ENCODE measurements at places on chromosomes 3 and 15. TPM values are rescaled to one million over a fixed set of nuclear protein-coding genes. Genes with fewer than 3 reads are reported as not detected.

DNA sequence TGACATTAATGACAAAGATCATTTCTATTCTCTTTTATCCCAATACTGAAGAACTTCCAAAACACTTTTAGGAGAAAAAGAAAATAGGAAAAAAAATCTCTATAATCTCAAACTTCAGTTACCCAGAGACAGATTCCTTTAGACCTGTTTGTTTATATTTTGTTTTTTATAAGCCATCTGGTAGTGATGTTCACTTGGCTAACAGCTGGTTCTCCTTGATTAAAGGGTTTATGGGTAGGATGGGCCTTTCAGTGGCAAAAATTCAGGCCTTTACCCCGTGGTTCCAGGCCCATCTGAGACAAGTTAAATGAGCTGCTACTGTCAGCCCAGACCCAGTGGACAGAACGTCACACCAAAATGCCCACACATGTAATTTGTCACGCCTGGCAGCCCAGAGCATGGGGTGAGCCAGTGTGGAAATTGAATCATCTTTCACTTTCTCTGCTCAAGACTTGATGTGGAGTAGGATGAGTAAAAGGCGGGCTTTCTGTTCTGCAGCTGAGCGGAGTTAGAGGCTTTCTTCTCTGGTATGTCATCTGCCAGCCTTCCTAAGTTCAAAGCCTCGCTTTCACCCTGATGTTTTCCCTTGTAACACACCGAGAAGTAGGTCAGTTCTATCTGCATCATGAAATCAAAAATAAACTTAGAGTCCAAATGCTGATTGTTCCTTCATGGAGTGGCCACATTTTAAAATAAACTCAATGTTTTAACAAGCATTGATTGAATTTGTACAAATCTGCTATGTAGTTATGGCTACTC is 62.5 kb upstream of the SKOR1 start:
- DNase-seq = no peak

- no peak for DNase-seq
These were observed 145.7 kb upstream of the KCNH8 start for GRCh38 chr3:19002606-19003005.

DNA sequence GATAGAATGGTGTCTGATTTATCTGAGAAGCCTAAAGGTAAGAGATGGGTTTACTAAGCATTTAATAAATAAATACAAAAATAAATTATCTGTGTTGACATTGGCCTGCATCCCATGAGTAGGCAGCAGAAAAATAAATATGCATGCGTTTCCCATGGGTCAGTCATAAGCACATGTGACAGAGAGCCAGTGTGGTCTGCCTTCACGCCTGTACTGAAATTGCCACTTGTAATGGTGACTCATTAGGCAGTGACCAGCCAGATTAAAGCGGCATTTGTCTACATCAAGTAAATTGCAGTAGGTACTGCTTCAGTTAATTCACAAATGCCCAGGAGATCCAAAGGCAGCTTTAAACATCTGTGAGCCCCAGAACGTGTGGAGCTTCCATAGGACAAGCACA is 399.6 kb downstream of the NAALADL2 start:
- peak; percentile 50 for DNase-seq

DNA sequence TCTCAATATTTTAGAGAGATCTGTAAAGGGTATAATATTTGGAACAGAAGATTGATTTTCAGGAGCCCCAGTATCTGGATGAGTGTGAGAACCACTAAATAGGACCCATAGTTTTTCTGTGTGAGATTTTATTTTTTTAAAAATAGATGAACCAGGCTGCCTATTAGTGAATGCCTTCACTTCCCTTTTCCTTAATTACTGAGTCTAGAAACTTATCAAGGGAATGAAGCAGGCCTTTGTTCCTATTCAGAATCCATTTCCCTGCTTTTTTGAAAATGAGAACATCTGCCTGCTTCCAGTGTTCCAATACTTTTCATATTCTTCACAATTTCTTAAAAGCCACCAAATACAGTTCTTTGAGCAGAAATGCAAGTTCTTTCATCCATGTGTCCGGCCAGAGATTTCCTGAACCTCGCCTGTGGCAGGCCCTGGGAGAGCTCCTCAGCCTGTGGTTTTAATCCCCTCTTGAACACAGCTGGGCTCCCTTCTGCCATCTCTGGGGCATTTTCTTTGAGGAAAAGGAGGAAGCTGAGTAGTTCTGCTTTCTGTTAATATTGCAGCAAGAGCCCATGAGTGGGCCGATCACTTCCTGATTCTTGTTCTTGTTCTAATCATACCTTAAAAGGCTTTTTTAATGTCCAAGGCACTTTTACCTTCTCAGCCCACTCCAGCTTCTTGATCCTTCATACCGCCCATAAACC is 4.7 kb downstream of the EHD4 start:
- DNase-seq = peak; percentile 66

DNA sequence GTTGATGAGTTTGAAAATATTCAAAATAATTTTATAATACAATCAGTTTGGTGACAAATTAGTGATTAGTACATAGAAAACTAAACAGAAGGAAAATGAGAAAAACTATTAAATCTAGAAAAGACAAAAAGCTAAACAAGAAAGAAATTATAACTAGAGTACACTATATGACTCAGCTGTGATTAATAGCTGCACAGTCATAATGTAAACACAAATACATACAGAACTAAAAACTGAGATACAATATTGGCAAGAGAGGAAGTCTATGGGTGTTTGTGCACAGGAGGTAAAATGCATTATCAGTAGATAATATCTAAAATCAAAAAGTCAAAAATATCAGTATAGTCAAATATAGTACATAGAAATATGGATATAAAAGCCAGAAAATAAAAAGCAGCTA is 80.7 kb upstream of the PCSK6 start:
- DNase-seq = no peak

DNA sequence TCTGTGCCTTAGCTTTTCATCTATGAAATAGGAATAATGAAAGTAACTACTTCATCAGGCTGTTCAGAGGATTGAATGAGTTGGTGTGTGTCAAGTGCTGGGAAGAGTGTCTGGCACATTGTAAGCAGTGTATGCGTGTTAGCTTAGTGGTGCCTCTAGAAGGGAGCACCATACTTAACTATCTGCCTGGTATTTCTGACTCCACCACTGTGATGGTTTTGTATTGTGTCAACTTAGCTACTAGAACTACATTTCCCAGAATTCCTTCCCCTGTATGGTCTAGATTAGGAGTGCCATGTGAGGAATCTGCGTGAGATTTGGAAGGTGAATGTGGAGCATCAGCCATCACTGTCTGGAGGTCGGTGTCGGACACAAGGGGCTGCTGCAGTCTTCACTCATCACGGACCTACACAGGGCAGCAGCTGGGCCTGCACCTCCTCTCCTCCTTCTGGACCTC is 115.4 kb upstream of the GALNT15 start:
- DNase-seq = peak; percentile 49

Gene TCF12
- 232 TPM for total RNA-seq

DNA sequence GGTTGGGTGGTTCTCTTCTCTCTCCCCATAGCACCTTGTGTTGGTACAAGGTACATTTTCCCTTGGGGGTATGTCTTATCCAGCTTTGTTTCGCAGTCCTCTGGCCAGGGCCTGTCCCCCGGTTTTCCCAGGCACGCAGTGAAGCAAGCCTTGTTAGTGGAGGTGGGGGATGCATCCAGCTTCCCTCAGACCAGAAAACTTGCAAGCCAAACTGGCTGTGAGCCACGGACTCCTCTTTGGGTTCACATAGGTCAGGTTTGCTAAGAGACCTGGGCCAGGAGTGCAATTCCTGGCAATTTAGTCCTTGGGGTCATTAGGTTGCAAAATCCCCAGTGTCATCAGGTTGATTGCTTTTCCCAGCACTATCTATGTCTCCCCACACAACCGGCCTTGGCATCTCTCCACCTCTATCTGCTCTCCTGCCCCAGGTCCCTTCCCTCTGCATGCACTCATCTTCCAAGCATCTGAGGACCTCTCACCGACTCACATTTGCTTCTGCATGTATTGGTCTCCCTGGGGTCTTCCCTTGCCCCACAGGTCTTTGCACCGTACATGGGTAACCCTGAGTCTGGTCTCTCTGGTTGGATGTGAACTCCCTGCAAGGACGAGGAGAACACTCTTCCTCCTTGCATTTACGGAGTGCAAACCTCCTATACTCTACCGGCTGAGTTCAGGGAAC is 34.2 kb downstream of the BCL2L10 start:
- DNase-seq = no peak

Measured in fibroblast of lung (primary cell).